ENCODE measurements at places on chromosomes 2 and 18.

- peak; percentile 36 for DNase-seq
These were observed 105.9 kb upstream of the HS6ST1 start for GRCh38 chr2:128424406-128425171.

GRCh38 chr2:101809698-101810097 lies 112.2 kb downstream of the MAP4K4 start:
- no peak for DNase-seq

DNA sequence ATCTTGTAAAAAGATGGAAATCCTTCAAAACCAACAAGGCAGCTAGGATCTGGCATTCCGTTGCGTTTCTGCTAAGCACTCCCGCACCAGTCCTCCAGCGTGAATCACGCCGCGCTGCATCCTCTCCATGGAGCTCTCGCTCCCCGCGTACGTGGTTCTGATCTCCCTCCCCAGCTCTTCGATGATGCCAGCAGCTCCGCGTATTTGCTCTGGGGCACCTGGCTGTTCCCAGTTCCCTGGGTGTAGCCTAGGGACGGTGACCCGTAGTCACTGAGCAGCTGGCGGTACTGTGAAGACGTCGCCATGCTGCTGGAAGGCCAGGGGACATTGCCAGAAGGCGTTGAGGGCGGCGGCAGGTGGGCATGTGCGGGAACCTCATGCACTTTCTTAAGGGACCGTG lies 407.5 kb downstream of the RNF144A start:
- no peak for DNase-seq

DNA sequence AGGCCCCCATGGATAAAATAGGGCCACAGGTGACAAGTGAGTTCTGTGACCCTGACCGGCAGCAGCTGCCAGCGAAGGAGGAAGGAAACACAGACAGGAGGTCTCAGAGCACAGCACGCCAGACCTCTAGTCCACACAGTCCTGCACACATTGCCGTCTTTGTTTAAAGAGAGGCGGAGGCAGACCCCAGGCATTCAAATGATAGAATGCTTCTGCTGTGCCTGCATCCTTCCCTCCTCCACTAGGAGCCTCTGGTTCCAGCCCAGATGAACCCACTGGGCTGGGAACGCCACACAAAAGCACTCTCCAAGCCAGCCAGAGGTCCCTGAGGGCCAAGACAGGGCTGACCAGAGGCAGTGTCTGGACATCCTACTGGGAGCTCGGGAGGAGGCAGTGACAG lies 118.7 kb downstream of the KLHL29 start:
- DNase-seq = no peak

- DNase-seq = no peak
These were observed 18.9 kb upstream of the SERPINB11 start for GRCh38 chr18:63683890-63684289.

- no peak for DNase-seq
These were observed 14.7 kb downstream of the SULT6B1 start for GRCh38 chr2:37173741-37174140.
